ENCODE measurements at places on chromosomes 7 and 10.

DNA sequence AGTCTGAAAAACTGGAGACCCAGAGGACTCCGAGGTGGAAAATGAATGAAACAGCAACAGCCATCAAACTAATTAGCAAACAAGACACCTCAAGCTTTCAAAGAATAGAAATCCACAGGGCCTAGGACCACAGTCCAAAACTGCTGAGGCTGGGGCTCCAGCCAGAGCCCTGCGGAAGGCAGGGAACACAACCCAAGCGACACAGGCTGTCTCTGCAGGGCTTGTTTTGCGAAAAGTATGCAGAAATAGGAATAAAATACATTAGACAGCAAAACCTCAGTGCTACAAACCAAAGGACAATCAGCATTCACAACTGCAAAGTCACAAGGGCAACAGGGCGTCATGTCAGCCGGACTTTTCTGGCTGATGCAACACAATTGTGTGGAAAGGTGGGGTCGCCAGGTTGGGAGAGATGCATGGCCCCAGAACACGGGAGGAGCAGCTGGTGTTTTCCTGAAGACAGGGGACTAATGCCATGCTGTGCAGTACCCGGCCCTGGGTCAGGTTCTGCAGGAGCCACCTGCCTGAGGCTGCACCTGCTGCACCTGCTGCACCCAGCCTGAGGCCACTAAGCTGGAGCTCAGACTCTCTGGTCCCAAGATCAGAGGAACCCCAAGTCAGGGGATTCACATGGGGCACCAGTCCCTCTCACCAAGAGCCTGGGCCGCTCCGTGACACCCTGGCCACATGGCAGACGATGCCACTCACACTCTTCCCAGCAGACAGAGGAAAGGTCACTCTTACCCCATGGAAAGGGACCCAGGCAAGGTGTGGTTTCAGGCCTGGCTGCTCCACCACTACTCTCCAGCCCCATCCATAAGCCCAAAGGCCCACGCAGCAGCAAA, 74.2 kb downstream of the MAD1L1 start:
- DNase-seq: no peak

- no peak for DNase-seq
These were observed 304.6 kb downstream of the KLF6 start for GRCh38 chr10:3480281-3480989.

- DNase-seq: no peak
These were observed 61.6 kb downstream of the DENND11 start for GRCh38 chr7:141640239-141640840.

GRCh38 chr7:111730476-111731300, 168.4 kb upstream of the IMMP2L start:
- DNase-seq: peak; percentile 44

DNA sequence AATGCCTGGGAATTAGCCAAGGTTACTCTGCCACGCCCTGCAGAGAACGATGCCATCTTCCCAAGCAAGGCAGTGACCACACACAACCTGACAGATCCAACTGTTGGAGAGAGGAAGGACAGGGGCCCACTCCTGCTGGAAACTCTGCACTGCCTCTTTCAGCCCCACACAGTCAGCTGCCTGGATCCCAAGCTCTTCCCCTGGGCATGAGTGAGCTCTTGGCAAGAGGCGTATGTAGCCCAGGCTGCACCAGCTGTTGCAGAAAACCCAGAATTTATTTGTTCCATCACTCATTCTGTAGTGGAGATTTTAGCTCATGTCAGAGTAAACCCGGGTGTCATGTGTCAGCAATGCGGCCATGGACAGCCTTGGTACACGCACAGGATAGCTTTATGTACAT, 135.1 kb upstream of the TRIM24 start:
- no peak for DNase-seq
